ENCODE measurements at places on chromosomes 2 and 18.
A peak's percentile ranks its signal among the peaks of the same experiment; 100 is the strongest.

- DNase-seq = no peak
Observed at GRCh38 chr2:178846458-178846802, 39.2 kb upstream of the TTN start.

- no peak for DNase-seq
Observed at GRCh38 chr2:173299764-173300163, 54.9 kb upstream of the CDCA7 start.

GRCh38 chr18:46596119-46596518 is 60.9 kb downstream of the LOXHD1 start:
- no peak for DNase-seq

- no peak for DNase-seq
Observed at GRCh38 chr2:239695106-239695727, 294.4 kb upstream of the HDAC4 start.

- no peak for DNase-seq
Observed at GRCh38 chr2:170953941-170954340, 24.9 kb downstream of the GORASP2 start.

GRCh38 chr18:35597758-35598157 is 16.2 kb downstream of the GALNT1 start:
- DNase-seq = no peak

DNA sequence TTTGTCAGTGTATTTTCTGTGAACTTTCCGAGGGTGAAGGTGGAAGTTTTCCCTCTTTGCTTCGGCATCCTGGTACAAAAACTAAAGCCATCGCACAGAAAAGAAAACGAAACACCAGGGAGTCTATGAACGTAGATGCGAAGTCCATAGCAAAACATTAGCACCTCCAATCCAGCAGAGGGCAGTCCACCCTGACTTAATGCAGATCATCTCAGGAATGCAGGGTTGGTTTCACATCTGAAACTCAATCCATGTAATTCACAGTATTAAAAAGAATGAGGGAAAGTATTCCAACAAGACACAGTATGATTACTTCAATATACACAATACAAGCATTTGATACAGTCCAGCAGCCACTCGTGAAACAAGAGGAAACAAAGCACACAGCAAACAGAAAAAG is 70.8 kb downstream of the RTP5 start:
- no peak for DNase-seq

DNA sequence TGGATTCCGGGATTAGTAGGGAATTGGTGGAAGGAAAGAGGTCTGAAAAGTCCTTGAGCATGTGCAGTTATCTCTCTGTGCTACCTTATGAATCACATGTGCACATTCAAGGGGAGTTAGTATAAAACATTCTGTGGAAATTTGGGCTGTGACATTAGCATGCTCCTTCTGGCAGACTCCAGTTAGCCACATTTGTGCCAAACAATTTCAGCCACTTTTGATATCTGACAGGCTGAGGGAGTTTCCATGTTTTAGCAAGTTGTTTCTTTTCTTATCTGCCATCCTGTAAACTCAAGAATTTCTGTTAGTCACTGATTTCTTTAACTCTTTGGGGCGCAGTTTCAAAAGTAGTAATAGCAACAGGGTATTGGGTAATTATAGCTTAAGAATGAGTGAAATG is 28.3 kb upstream of the GYPC start:
- DNase-seq = no peak

DNA sequence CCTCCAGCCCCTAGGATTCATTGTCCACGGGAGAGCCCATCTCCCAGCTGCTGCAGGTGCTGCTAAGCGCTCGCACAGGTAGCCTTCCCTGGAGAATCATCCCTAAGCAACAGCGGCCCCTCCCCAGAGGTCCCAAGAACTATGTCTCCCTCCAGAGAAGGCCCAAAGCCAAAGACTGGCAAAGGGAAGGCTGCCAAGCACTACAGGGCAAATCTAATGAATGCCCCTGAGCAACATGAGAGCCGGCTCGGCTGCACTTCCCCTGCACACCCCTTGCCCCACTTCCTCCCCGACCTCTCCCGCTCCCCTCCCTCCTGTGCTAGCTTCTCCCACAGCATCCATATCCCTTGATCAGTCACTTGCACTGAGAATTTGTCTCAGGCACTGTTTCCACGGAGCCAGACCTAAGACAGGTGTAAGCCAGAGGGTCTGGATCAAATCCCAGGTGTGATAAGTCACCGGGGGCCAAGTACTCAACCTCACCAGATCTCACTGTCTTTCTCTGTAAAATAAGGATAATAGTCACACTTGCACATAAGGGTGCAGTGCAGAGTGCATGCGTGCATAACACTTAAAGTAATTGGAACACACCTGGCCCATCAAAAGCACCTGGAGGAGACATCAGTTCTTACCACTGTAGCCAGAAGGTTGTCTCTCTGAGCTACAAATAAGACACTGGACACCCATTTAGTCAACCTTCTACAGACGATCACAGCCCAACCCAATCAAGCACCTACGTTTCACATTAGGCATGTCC is 20.1 kb upstream of the COL6A3 start:
- DNase-seq = no peak

DNA sequence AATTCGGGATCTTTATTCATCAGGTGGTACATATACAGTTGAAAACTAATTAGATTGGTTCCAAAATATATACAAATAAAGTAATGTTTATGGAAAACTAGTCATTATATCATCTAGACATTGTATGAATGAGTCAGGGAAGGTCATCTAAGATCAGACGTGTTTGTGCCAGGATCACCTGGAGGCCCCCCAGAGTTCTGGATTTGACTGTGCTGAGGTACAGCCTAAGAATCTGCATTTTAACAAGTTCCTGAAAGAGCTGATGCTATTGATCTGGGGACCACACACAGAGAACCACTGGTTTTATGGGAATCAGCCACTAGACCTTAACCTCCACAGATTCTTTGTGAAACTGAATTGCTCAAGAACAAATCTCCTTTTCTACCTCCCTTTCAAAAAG is 43.2 kb downstream of the PARD6G start:
- no peak for DNase-seq

DNA sequence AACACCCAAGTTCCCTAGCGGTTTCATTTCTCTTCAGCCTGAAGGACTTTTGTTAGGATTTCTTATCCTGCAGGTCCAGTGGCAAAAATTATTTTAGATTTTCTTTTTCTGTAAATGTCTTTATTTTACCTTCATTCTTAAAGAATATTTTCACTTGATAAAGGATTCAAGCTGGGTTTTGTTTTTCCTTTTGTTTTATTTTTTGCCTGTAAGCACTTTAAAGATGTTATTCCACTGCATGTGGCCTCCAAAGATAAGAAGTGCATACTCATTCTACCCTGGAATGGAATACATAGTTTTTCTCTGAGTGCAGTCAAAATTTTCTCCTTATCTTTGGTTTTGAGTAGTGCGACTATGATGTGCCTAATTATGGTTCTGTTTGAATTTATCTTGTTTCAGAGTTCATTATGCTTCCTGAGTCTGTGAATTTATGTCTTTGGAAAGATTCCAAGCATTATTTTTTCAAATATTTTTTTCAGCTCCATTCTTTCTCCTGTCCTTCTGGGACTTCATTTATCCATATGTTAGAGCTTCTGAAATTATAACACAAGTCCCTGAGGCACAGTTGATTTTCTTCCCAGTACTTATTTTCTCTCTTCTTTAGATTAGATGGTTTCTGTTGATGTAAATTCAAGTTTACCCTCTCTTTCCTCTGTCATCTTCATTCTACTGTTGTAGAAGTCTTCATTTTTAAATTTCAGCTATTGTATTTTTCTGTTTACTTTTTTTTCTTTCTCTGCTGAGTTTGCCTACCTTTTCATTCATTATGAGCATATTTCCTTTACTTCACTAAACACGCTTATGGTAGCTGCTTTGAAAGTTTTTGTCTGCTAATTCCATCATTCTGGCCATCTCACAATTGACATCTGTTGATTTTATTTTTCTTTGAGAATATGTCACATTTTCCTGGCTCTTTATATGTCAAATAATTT is 69.6 kb downstream of the MAPRE2 start:
- no peak for DNase-seq

GRCh38 chr2:202750763-202751427 is 116.1 kb downstream of the FAM117B start:
- DNase-seq = no peak

GRCh38 chr2:157898591-157898996 is 22.5 kb upstream of the ACVR1 start:
- no peak for DNase-seq

DNA sequence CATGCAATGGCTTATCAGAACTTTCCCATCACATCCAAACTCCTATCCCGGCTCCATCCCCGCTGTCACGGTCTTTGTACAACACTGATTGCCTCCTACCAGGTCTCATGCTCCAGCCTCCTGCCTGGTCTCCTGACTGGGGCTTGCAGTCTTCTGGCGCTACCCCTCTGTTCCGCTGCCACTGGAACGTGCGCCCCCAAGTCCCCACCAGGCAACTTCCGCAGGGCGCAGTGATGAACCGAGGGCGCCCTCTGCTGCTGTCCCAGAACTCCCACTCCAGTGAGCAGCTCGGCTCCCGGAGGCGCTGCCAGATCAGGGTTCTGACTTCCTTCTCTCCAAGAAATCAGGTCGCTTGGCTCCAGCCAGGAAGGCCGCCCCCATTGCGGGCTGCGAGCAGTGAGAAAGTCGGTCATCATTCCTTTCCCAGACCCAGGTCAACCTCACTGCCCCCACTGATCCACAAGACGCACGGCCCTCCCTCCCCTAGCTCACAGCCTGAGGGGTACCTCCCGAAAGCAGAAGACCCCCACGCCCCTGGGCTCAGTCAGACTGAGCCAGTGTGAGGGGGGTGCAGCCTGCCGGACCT is 43.9 kb upstream of the RAB11FIP5 start:
- DNase-seq = peak; percentile 77

DNA sequence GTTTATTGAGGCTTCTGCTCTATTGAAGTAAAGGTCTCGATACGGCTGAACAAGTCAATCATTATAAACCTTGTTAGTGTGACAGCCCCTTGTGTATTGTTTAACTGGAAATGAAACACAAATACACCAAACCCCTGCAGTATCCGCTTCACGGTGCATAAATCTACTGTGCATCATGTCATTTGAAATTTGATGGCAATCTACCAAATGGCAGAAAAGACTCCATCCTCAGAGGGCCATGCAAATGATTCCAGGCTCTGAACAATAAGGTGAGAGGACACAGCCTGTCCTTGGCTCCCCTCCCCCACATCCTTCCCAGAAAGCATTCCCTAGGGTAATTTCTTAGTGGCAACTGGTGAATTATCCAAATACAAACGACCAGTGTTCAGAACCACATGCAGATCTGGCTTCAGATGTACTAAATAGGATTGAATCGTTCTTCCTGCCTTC is 80.6 kb downstream of the ADCYAP1 start:
- peak; percentile 84 for DNase-seq

GRCh38 chr2:67130531-67131256 is 266.4 kb upstream of the ETAA1 start:
- DNase-seq = peak; percentile 13

DNA sequence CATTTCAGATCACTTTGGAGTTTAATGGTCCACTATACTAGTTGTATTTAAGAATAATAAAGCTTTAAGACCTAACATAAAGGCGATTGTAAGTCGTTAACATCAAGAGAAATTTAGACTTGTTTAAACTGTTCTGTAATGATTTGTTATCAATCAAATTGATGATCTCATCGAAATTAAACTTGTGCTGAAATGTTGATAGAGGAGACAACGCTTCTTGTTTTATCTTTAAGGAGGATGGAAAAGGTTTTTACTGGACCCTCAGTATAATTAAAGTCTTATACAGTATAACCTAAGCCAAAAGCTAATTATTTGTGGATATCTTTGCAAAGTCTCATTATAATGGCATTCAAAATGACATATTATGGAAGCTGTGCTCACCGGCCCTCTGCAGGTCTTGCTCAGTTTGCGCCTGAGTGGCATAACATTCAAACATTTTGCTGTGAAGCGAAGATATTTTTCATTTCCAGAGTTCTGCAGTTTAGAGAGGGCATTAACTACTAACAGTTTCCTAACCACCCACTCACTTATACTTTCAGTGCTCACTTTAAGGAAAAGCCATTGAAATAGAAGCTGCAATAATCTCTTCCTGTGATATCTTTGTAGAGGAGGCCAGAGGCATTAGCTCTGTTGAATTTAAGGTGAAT is 1.4 kb upstream of the SERTAD2 start:
- peak; percentile 64 for DNase-seq

Data from eye (tissue), 1 donor.